ENCODE measurements at places on chromosomes 12 and 14.

GRCh38 chr12:109732321-109733305, 19.0 kb downstream of the FAM222A start:
- no peak for DNase-seq
- peaks cover 2% of the 10 kb centered on the region for H3K27me3 ChIP-seq
- no peak overlapping the region for H3K4me3 ChIP-seq
- no peaks in the 10 kb centered on the region for H3K36me3 ChIP-seq
- H3K27ac ChIP-seq = no peak overlapping the region

DNA sequence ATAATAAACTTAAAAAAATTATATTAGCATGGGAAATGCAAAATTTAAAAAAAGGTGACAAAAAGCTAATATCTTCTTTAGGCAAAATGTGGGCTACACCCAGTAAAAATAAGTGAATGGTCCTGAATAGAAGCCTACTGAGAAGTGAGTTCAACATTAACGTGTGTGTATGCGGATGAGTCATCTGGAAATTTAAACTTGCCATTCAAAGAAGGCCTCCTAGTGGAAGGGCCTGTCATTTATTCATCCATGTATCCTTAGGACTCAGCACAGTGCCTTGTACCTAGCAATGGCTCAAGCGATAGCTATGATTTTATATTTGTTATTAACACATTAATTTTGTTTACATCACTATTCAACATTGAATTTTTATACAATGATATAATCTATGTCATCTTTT, 226.2 kb downstream of the NUBPL start:
- no peak for DNase-seq
- H3K4me1 ChIP-seq = no peaks in the 10 kb centered on the region
- no peaks in the 10 kb centered on the region for H3K27me3 ChIP-seq
- H3K4me3 ChIP-seq = no peak overlapping the region
- H3K36me3 ChIP-seq = no peaks in the 10 kb centered on the region

- H3K27ac ChIP-seq = no peak overlapping the region
- H3K27me3 ChIP-seq = peaks cover 2% of the 10 kb centered on the region
These were observed 103.9 kb upstream of the MYL2 start for GRCh38 chr12:111024205-111024801.

GRCh38 chr12:120048263-120048662, 59.2 kb downstream of the BICDL1 start:
- no peak for DNase-seq
- H3K27ac ChIP-seq = no peak overlapping the region
- peaks cover 3% of the 10 kb centered on the region for H3K4me1 ChIP-seq
- H3K4me3 ChIP-seq = no peak overlapping the region
- H3K36me3 ChIP-seq = no peaks in the 10 kb centered on the region

DNA sequence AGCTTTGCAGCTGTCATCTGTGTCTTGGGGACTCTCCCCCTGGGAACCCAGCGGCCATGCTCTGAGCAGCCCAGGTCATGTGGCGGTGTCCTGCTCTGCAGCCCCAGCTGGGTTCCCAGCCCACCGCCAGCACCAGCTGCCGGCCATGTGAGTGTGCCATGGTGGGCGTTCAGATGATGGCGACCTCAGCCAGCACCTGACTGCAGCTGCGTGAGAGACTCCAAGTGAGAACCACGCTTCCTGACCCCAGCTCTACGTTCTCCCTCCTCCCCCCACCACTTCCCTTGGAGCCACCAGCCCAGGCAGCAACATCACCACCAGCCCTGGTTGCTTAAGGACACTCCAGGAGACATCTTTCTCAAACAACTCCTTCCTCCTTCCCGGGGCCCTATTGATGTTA, 68.8 kb downstream of the SLC24A4 start:
- H3K4me1 ChIP-seq = peaks cover 8% of the 10 kb centered on the region
- no peak overlapping the region for H3K27ac ChIP-seq
- DNase-seq = no peak
- H3K27me3 ChIP-seq = no peaks in the 10 kb centered on the region

DNA sequence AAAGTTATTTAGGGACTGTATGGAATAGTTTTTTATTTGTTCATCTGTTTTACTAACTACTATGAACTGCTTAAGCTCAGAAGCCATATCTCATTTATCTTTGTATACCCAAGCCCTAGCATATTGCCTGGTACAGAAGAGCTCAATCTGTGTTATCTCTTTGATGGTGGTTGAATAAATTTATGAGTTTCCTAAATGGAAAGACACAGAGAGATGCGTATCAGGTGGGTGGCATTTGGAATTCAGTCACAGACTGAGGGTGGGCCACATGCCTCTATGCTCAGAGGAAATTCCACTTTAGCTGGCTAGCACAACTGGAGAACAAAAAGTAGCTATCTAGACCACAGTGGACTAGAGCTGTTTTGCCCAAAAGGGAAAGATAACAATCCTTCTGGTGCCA, 145.5 kb downstream of the SLC6A15 start:
- H3K4me1 ChIP-seq = no peaks in the 10 kb centered on the region
- H3K27me3 ChIP-seq = no peaks in the 10 kb centered on the region
- H3K36me3 ChIP-seq = no peaks in the 10 kb centered on the region
- no peak overlapping the region for H3K27ac ChIP-seq
- DNase-seq = no peak

- H3K27me3 ChIP-seq = no peaks in the 10 kb centered on the region
- DNase-seq = no peak
- no peak overlapping the region for H3K4me3 ChIP-seq
These were observed 391.4 kb downstream of the C12orf75 start for GRCh38 chr12:105721891-105722290.

DNA sequence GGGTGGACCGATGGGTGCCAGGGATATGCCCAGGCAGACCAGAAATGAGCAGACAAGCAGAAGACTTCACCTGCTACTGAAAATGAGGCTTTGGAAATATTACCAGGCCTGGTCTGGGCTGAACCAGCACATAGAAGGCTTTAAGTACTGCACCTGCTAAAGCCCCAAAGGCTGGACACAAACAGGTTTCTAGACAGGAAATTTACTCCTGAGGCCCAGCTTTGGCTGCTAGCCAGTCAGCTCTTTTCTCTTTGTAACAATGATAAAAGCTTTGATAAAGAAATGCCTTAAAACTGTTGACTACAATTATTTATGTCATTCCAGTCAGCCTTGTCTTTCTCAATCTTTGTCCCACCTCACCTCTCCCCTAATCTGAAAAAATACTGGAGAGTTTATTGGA, 228.9 kb upstream of the EGLN3 start:
- DNase-seq = no peak
- H3K4me1 ChIP-seq = no peaks in the 10 kb centered on the region
- H3K27ac ChIP-seq = no peak overlapping the region
- H3K36me3 ChIP-seq = no peaks in the 10 kb centered on the region
- no peaks in the 10 kb centered on the region for H3K27me3 ChIP-seq
- no peak overlapping the region for H3K4me3 ChIP-seq

DNA sequence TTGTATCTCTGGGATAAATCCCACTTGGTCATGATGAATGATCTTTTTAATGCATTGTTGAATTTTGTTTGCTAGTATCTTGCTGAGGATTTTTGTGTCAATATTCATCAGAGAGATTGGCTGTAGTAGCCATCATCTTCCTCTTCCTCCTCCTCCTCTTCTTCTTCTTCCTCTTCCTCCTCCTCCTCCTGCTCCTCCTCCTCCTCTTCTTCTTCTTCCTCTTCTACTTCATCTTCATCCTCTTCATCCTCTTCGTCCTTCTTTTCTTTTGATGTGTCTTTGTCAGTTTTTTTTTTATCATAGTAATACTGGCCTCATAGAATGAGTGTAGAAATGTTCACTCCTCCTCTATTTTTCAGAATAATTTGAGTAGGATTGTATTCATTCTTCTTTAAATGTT, 15.4 kb upstream of the PPM1H start:
- no peak for DNase-seq
- H3K4me1 ChIP-seq = no peaks in the 10 kb centered on the region
- no peaks in the 10 kb centered on the region for H3K27me3 ChIP-seq
- no peak overlapping the region for H3K27ac ChIP-seq
- no peak overlapping the region for H3K4me3 ChIP-seq

GRCh38 chr14:85344171-85344570, 185.8 kb upstream of the FLRT2 start:
- H3K36me3 ChIP-seq = no peaks in the 10 kb centered on the region
- no peak overlapping the region for H3K4me3 ChIP-seq
- H3K4me1 ChIP-seq = no peaks in the 10 kb centered on the region
- no peak for DNase-seq

- peaks cover 56% of the 10 kb centered on the region for H3K4me1 ChIP-seq
- no peaks in the 10 kb centered on the region for H3K27me3 ChIP-seq
- peak overlapping the region; percentile 38 for H3K27ac ChIP-seq
These were observed 687 bp downstream of the RAB35 start for GRCh38 chr12:120115692-120116440.

- DNase-seq = peak; percentile 52
These were observed at the start of gene LRRC9 for GRCh38 chr14:59919570-59920377. LRRC9 (plus strand) TSS chr14:59920144.

GRCh38 chr14:21852061-21852664, 178.5 kb upstream of the OR4E1 start:
- no peaks in the 10 kb centered on the region for H3K36me3 ChIP-seq
- no peak overlapping the region for H3K4me3 ChIP-seq
- H3K27me3 ChIP-seq = no peaks in the 10 kb centered on the region

- H3K4me1 ChIP-seq = peaks cover 6% of the 10 kb centered on the region
- H3K36me3 ChIP-seq = no peaks in the 10 kb centered on the region
- no peak for DNase-seq
- no peak overlapping the region for H3K4me3 ChIP-seq
- H3K27ac ChIP-seq = no peak overlapping the region
- no peaks in the 10 kb centered on the region for H3K27me3 ChIP-seq
These were observed 4.6 kb downstream of the TAC3 start for GRCh38 chr12:57011438-57012424.

DNA sequence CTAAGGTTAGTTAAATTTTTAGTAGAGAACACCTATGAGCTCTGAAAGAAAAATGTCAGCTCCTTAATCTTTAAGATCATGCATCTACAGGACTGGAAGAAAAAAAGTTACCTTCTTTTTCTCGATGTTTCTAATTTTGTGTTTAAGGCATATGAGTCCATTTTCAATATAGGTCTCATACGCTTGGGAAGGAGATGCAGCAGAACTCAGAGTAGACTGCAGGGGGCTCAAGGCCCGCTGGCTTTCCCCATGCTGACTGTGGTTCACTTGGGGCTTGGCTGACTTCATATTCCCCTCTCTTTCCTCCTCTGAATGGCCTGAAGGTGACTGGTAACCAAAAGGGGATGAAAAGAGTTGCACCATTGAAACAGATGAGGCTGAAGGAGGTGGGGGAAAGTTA, 1.5 kb downstream of the CAPRIN2 start:
- H3K27ac ChIP-seq = no peak overlapping the region
- DNase-seq = peak; percentile 48
- no peaks in the 10 kb centered on the region for H3K27me3 ChIP-seq
- peaks cover 16% of the 10 kb centered on the region for H3K4me1 ChIP-seq
- peaks cover 6% of the 10 kb centered on the region for H3K36me3 ChIP-seq
- no peak overlapping the region for H3K4me3 ChIP-seq

- H3K36me3 ChIP-seq = no peaks in the 10 kb centered on the region
- no peak overlapping the region for H3K27ac ChIP-seq
- H3K4me3 ChIP-seq = no peak overlapping the region
These were observed 172.3 kb upstream of the NOS1 start for GRCh38 chr12:117533687-117534086.

GRCh38 chr14:24150567-24150966, 3.3 kb downstream of the RNF31 start:
- no peaks in the 10 kb centered on the region for H3K27me3 ChIP-seq
- H3K4me3 ChIP-seq = no peak overlapping the region
- no peak overlapping the region for H3K27ac ChIP-seq
- DNase-seq = no peak
- peaks cover 20% of the 10 kb centered on the region for H3K4me1 ChIP-seq

DNA sequence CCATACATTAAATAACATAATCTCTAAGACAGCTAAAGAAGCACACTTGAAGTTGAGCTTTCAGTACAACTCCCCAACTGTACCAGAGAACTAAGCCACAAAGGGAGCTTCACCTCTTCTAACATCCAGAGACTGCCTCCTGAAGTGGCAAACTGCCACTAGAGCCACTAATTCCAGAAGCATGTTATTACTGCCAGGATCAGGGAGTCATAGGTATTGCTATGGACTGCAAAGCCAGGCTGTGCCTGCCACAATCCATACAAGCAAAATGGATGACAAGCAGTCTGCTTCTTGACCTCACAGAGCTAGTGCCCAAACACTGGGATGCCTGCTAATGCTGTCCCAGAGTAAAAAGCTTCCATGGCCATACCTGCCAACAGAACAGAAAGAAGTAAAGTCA, 160.1 kb downstream of the STXBP6 start:
- DNase-seq = no peak
- no peaks in the 10 kb centered on the region for H3K36me3 ChIP-seq
- H3K4me1 ChIP-seq = no peaks in the 10 kb centered on the region
- no peak overlapping the region for H3K4me3 ChIP-seq
- H3K27ac ChIP-seq = no peak overlapping the region

DNA sequence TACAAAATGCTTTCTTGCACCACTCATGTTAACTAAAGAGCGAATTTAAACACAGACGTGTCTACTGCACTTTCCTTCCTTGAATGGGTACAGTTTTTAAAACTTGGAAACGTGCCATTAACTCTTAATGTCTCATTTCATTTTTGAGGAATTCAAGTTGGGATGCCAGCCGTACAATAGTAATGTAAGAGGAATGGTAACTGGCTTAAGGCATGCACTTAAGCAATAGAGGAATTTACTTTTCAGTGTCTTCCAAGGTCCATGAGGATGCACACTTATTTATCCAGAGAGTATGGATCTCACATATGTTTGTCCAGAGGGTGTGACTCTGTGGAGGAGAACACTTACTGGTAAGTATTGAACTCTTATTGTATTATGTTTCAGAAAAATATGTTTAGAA, 52.9 kb downstream of the PPP4R4 start:
- no peak overlapping the region for H3K27ac ChIP-seq
- H3K4me1 ChIP-seq = no peaks in the 10 kb centered on the region
- H3K36me3 ChIP-seq = no peaks in the 10 kb centered on the region
- no peaks in the 10 kb centered on the region for H3K27me3 ChIP-seq
- no peak for DNase-seq

DNA sequence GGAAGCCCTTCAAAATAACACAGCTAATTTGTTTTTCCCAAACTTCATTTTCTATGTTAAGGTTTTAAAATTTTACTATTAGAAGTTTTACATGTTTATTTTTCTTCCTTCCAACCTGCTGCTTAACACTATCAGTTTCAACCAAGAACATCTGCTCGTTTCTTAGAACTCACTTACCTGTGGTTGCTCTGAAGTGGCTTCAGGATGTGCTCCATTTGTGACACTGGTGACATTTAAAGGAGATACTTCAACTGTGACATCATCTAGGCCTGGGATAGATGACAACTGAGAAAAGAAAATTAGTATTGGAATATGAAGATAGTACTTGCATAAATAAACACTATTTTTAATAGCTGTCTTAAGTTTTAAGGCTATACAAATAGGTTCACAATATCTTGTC, 17.9 kb downstream of the WASHC3 start:
- no peaks in the 10 kb centered on the region for H3K27me3 ChIP-seq
- no peak for DNase-seq
- H3K4me1 ChIP-seq = no peaks in the 10 kb centered on the region
- peaks cover 65% of the 10 kb centered on the region for H3K36me3 ChIP-seq
- H3K27ac ChIP-seq = no peak overlapping the region
- H3K4me3 ChIP-seq = no peak overlapping the region
